PC-9 (cell line): ENCODE measurements at places on chromosomes 3 and 15. TPM values are rescaled to one million over a fixed set of nuclear protein-coding genes. Genes with fewer than 3 reads are reported as not detected.

GRCh38 chr3:26657348-26657976 is 34.9 kb downstream of the LRRC3B start:
- DNase-seq: no peak
- H3K4me1 ChIP-seq: no peaks in the 10 kb centered on the region
- H3K27ac ChIP-seq: no peak overlapping the region
- H3K27me3 ChIP-seq: no peaks in the 10 kb centered on the region

- H3K4me1 ChIP-seq: peaks cover 10% of the 10 kb centered on the region
- no peak for DNase-seq
- H3K27me3 ChIP-seq: no peaks in the 10 kb centered on the region
- H3K36me3 ChIP-seq: 0 out of 2 replicates have a peak, but pooled peaks cover 7% of the 10 kb centered on the region
Observed at GRCh38 chr3:107643038-107643883, 120.5 kb downstream of the BBX start.

- no peak overlapping the region for H3K4me3 ChIP-seq
- no peak overlapping the region for H3K27ac ChIP-seq
- no peak for DNase-seq
- H3K36me3 ChIP-seq: 0 out of 2 replicates have a peak, but pooled peaks cover 7% of the 10 kb centered on the region
- H3K4me1 ChIP-seq: no peaks in the 10 kb centered on the region
- no peaks in the 10 kb centered on the region for H3K27me3 ChIP-seq
Observed at GRCh38 chr15:93029836-93030429, 59.1 kb downstream of the RGMA start.

DNA sequence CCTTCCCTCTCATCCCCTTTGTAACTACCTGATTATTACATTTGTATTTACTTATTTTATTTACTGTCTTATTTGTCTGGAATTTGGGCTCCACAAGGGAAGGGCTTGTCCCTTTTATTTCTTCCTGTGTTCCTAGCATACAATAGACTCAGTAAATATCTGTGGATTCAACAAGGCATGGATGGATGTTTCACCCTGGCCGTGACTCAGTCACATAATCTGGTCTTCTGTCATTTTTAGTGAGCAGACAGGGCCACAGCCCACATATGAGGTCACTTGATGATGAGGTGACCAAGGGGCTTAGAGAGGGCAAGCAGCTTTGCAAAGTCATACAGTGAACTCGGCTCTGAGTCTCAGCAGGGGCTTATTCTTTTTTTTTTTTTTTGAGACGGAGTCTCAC is 7.8 kb upstream of the DAG1 start:
- H3K27me3 ChIP-seq: no peaks in the 10 kb centered on the region
- H3K4me3 ChIP-seq: peak overlapping the region; percentile 33; the same call in 1 of the 2 replicates
- peak overlapping the region; percentile 84 for H3K27ac ChIP-seq
- DNase-seq: peak; percentile 46
- peaks cover 68% of the 10 kb centered on the region for H3K4me1 ChIP-seq
- H3K36me3 ChIP-seq: no peaks in the 10 kb centered on the region

- no peak overlapping the region for H3K4me3 ChIP-seq
- H3K4me1 ChIP-seq: no peaks in the 10 kb centered on the region
- DNase-seq: no peak
- H3K27ac ChIP-seq: no peak overlapping the region
Observed at GRCh38 chr3:24096271-24096670, 151.2 kb downstream of the NR1D2 start.

GRCh38 chr3:157585386-157585785 is 82.2 kb upstream of the VEPH1 start:
- DNase-seq: no peak

- no peak overlapping the region for H3K4me3 ChIP-seq
- peaks cover 6% of the 10 kb centered on the region for H3K4me1 ChIP-seq
- no peaks in the 10 kb centered on the region for H3K36me3 ChIP-seq
- no peak for DNase-seq
- no peaks in the 10 kb centered on the region for H3K27me3 ChIP-seq
- H3K27ac ChIP-seq: no peak overlapping the region
Observed at GRCh38 chr3:196554205-196554604, 14.1 kb downstream of the WDR53 start.

DNA sequence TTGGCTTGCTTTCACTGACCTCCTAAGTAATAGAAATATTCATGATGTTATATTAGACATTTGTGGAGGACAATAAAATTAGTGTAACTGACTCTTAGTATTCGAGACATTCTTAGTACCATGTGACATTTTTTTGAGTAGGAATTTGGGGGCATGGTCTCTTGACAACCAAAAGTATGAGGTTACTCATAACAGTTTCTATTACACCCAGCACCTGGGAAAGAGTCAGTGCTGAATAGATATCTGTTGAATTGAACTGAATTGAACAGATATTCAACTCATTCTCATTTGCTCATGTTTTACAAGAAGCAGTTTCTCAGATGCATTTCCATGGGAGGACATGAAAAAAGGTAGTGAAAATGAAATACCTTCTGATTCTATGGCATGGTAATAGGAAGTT is 84.4 kb downstream of the CMSS1 start:
- H3K36me3 ChIP-seq: no peaks in the 10 kb centered on the region
- H3K4me3 ChIP-seq: peak overlapping the region; percentile 30; the same call in 1 of the 2 replicates
- H3K4me1 ChIP-seq: peaks cover 53% of the 10 kb centered on the region
- no peak for DNase-seq
- H3K27me3 ChIP-seq: no peaks in the 10 kb centered on the region
- H3K27ac ChIP-seq: peak overlapping the region; percentile 93

GRCh38 chr3:81289676-81290075 is 471.8 kb downstream of the GBE1 start:
- no peak for DNase-seq
- no peak overlapping the region for H3K4me3 ChIP-seq
- H3K27ac ChIP-seq: no peak overlapping the region
- no peaks in the 10 kb centered on the region for H3K36me3 ChIP-seq
- no peaks in the 10 kb centered on the region for H3K27me3 ChIP-seq

TMEM40 gene
- total RNA-seq: 30.5 and 33.9 TPM in 2 replicates

C15orf62 gene
- 0.23 and 0.33 TPM in 2 replicates for total RNA-seq

PP2D1 gene
- not detected in 2 replicates for total RNA-seq

GPR160 gene
- total RNA-seq: 11.1 and 12.6 TPM in 2 replicates

STRIT1 gene
- total RNA-seq: not detected in 2 replicates

NCBP2 gene
- 83.8 and 91.8 TPM in 2 replicates for total RNA-seq
